ENCODE measurements at places on chromosomes 13 and 19.

DNA sequence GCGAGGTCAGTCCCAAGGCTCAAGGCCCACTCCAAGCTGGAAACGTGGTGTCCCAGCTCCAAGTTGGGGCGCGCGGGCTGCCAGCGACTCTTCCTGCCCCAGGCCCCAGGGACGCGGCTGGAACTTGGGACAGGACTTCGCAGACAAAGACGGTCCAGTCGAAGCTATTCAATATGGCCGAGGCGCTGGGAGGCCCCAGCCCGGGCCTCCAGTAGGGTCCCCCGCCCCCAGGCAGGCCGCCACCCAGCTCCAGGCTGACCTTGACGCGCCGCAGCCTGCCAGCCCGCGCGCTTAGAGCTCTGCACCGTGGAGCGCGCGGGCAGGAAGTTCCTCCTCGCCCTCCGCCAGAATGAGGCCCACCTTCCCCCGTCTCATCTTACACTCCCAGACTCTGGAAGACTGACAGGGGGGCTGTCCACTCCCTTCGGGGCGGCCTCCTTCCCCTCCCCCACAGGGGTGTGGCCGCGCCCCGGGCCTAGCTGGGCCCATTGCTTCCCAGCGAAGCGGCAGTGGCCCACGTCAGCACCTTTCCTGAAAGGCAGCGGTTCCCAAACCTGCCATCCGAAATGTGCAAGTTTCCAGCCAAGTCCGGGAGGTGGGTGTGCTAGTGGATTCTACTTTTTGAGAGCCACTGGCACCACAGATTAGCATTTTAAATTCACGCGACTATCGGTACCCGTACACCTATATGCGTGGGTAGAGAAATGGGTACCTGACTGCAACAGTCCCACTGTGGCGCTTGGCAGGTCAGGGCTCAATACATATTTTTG is at the start of gene CCDC8:
Gene CCDC8, minus strand, starts transcription at position 303 of the 770 bp plus-strand sequence. CDS start 754 bp downstream, outside the sequence.
- DNase-seq = no peak

DNA sequence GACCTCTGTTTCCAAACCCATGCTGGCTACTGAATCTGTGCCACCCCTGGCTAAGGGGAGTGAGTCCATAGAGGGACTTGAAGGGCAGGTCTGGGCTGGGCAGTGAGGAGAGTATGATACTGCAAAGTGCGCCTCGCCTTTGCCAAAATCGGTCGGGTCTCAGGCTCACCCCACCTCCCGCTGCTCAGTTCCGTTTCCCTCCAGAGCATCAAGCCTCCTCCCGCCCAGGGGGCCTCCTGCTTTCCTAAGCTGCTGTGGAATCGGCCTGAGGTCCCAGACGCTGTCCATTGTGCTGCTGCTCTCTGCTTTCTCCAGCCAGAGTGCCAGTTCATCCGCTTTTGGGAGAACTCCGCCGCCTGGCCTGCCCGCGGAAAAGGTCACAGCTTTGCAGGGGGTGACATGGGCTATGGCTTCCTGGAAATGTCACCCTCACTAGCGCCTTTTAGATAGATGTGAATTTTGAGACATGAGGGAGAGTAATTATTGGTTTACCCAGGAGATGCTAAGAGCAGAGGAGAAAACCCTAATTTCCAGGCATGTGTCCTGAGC is 1418.4 kb downstream of the UQCRFS1 start:
- DNase-seq = no peak

DNA sequence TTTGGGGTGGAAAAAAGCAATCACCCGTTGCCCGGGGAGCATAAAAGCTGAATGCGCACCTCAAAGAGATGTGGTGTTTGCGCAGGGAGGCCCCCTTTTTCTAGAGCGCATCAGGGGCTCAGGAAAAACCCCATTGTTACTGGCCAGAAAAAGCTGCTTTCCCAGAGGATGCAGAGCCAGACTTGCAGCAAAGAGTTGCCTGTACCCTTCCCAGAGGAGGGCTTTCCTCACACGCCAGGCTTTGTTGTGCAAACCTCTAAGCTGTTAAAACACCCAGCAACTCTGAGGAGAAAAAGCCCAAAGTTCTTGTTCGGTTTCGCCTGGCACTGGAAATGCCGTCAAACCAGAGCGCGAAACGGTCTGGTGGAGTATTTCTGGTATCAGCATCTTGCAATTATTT is 29.3 kb downstream of the GSX1 start:
- DNase-seq = no peak

DNA sequence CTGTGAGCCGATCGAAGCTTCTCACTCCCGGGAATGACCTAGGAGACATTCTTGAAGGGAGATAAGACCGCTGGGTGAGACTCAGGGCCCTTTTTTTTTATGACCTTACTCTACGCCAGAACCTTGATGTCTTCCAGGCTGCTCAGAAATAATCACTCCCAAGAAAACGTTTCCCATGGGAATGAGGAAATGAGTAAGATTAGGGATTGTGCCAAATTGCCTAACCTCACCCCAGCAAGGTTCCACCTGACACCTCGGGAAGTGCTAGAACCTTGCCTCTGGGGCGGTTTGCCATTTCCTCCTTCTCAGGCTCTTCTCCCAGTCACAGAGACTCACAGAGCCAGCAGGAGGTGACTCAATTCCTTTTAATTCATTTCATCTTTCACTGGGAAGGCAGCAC is 2.3 kb downstream of the SLC46A3 start:
- DNase-seq = no peak

GRCh38 chr19:10398819-10399218 is 4.5 kb downstream of the CDC37 start:
- DNase-seq = no peak

DNA sequence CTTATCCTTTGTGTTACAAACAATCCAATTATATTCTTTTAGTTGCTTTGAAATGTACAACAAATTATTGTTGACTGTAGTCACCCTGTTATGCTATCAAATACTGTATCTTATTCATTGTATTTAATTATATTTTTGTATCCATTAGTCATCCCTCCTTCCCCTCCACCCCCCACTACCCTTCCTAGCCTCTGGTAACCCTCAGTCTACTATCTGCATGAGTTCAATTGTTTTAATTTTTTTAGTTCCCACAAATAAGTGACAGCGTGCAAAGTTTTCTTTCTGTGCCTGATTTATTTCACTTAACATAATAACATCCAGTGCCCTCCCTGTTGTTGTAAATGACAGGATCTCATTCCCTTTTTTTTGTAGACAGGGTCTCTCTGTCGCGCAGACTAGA is 4.5 kb downstream of the SAE1 start:
- DNase-seq = no peak

DNA sequence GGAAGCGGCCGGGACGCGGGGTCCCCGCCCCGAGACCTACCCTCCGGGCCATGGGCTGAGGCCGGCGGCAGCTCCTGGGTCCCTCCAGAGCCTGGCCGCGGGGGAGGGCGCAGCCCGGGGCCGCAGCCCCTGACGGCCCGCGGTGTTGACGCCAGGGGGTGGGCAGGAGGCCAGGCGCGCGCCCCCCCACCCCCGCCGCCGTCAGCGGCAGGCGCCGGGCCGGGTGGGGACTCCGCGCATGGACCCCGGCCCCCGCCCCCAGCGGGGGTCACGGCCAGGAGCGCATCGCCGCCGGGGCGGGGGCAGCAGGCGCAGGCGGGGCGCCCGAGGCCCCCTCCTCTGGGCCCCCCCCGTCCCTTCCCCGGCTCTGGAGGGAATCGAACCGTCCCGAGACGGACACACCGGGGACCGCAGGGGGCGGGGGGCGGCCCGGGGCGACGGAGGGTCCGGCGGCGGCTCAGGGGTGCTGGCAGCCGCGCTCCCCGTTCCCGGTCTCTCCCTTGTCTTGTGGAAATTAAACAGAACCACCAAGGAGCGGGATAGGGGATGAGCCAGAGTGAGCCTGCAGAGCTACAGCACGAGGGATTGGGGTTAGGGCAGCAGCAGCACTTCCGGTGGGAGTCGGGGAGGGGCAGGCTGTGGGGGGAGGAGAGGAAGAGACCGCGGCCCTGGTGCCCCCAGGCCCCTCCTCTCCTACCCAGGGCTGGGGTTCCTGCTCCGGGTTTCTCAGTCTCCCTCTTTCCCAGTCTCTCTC is at the start of gene MEIS3:
Gene MEIS3, minus strand, starts transcription at position 498 of the 754 bp plus-strand sequence. Its CDS starts 446 bp downstream, at position 52.
- no peak for DNase-seq

- DNase-seq = no peak
Observed at GRCh38 chr13:27775943-27776342, 16.3 kb upstream of the GSX1 start.

- no peak for DNase-seq
Observed at GRCh38 chr13:43030548-43030947, 7.2 kb downstream of the DNAJC15 start.

- DNase-seq = no peak
Observed at GRCh38 chr13:46340011-46340410, 47.0 kb downstream of the RUBCNL start.
